ENCODE measurements at places on chromosomes 6 and 20.

GRCh38 chr20:12744037-12744436, 264.7 kb upstream of the SPTLC3 start:
- DNase-seq, result no peak

DNA sequence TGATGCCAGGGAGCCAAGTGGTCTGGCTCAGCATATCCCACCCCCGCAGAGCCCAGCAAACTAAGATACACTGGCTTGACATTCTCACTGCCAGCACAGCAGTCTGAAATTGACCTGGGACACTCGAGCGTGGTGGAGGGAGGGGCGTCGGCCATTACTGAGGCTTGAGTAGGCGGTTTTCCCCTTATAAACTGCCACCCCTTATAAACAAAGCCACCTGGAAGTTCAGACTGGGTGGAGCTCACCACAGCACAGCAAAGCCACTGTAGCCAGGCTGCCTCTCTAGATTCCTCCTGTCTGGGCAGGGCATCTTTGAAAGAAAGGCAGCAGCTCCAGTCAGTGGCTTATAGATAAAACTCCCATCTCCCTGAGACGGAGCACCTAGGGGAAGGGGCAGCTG, 19.4 kb downstream of the TINAG start:
- no peak for DNase-seq

DNA sequence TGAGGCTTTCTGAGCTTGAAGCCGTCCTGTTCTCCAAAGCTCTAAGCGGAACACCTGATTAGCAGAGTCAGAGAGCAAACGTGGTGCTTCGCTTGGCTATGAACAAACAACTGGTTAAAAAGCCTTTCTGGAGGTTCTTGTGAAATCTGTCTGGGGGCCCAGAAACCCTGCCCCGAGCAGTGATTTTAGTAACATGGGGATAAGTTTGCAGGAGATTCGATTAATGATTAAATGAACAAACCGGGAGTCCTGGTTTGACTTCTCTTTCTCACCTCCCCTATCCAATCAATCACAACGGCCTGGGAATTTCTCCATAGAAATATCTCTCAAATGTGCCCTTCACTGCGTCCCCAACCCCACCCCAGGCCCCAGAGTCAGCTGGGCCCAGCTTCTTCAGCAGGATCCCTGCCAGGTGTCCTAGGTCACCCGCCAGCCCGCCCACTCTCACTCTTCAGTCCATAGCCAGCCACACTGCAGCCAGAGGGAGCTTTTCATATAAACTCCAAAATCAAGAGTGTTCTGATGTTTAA, 43.6 kb downstream of the ZDHHC14 start:
- no peak for DNase-seq

- no peak for DNase-seq
Observed at GRCh38 chr6:4287372-4287771, 152.0 kb upstream of the ECI2 start.

GRCh38 chr6:116562019-116562403, 8.5 kb downstream of the CALHM4 start:
- DNase-seq, result no peak

GRCh38 chr6:42971746-42972327, 7.1 kb downstream of the PEX6 start:
- no peak for DNase-seq

DNA sequence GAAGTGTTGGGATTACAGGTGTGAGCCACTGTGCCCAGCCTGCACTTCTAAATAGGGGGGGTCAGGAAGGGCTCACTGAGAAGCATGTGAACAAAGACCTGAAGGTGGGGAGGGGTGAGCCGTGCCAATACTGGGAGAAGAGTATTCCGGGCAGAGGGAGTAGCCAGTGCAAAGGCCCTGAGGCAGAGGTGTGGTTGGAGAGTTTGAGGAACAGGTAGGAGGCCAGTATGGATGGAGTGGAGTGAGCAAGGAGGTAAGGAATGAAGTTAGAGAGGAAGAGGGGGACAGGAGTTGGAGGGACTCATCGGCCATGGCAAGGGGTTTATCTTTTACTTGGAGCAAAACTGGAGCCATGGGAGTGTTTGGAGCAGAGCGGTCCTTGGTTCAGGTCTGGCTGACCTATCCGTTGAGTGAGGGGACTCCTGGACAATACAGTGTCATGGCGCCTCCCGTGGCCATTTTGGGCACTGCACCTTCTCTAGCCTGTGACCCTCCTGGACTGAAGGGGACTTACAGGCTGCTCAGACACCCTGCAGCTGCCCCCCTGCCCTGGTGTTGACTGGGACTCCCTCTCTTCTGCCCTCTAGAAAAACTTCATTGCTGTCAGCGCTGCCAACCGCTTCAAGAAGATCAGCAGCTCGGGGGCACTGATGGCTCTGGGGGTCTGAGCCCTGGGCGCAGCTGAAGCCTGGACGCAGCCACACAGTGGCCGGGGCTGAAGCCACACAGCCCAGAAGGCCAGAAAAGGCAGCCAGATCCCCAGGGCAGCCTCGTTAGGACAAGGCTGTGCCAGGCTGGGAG, 12.1 kb downstream of the FOXS1 start:
- peak; percentile 41 for DNase-seq

DNA sequence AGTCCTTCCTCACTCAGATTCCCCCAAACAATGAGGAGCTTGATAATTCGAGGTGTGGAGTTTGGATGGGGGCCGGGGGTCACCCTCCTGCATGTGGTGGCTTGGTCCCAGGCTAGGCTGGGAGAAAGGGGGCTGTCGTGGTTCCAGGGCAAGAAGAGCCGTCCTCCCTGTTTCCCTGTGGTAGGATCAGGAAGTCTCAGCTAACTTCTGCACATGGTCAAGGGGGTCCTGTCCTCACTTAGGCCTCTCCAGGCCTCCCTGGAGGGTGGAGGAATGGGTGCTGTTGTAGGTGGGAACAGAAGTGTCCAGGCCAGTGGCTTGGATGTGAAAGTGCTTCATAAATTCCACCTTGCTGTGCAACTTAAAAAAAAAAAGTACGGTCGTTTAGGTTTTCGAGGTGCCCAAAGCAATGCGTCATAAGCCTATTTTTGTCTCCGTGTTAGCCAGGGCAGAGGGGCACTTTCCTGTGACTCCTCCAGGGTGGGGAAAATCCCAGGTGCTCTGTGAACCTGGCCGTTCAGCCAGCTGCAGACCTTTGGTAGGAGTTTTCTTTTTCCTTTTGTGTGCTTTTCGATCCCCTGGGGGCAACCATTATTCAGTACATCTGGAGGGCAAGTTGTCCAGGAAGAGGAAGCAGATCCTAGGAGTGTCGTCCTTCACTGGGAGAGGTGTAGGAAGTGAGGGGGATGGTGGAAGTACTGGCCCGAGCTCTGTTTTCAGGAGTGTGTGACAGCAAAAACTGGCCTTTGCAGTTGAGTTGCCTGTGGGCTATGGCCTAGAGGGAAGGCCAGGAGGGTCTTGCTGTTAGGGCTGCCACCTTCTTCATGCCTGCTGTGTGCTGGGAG, 9.6 kb downstream of the IGF2R start:
- peak; percentile 18 for DNase-seq

GRCh38 chr6:69232911-69233448, 563.8 kb downstream of the LMBRD1 start:
- DNase-seq, result no peak

GRCh38 chr20:22617160-22617559, 32.8 kb upstream of the FOXA2 start:
- no peak for DNase-seq

DNA sequence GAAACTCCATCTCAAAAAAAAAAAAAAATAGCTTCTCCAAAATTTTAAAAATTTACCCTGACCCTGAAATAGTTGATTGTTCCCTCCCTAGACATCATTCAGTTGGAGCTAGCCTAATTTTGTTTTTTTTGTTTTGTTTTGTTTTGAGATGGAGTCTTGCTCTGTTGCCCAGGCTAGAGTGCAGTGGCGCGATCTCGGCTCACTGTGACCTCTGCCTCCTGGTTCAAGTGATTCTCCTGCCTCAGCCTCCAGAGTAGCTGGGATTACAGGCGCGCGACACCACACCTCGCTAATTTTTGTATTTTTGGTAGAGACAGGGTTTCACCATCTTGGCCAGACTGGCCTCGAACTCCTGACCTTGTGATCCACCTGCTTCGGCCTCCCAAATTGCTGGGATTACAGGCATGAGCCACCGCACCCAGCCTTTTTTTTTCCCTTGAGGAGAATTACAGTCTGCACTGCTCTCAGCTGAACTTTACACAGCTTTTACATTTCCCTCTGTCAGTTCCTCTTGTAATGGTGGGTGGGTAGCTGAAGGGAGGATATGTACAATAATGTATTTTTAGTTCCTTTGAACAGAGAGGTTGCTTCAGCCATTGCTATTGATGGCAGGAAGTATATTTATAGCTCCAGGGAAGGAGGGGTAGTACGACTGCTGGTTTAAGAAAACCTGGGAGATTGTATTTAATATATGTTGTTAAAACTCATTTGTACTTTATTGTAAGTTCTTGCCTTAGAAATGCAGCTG, 27.7 kb downstream of the PTPRA start:
- DNase-seq, result no peak

DNA sequence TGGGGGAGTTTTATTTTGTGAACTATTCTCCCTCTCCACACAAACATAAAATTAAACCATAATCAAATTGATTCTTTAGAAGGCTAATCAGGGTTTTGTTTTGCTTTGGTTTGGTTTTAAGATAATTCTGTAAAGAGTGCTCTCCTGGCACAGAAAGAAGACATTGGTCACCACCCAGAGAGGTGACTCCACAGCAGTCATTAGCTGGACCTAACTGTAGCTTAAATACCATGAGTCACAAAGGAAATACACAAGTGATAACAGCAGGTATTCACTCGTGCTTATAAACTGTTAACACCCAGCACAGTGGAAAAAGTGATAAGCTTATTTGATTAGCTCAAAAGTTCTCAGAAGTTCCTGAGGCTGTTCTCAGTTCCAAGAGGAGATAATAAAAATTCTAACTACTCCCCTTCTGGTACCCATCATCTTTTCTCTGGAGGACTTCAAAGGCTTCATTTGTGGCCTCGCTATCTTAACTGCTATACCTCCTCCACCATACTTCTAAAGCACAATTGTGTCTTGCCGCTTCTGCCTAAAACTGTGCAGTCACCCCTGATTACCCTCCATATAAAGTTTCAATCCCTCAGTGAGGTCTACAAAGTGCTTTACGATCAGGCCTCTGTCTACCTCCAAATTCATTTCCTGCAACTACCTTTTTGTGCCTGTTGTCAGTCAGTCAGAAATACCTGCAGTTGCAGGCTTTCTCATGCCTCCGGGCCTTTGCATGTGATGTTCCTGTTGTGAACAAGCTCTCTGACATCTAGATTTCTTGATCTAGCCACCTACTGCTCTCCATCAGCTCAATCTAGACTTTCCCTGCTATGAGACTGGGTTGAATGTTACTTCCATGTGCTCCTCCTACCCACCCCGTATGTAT, 201.1 kb downstream of the SAMD5 start:
- no peak for DNase-seq

DNA sequence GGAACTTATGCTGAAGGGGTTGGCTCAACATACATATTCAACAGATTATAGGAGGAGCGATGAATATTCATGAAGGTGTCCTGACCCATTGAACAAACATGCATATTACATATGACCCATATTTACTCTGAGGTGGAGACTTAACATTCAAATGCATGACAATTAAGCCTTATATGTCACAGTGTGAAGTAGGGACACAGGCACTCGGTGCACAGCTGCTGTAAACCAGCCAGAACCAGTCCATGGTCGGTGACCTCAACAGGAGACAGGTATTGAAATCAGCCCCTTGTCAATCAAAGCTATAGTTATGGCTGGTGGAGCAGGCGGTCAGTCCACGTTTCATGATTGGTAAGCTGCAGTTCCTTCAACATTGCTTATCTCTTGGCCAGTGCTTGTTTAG, 347.3 kb downstream of the THBS2 start:
- no peak for DNase-seq

DNA sequence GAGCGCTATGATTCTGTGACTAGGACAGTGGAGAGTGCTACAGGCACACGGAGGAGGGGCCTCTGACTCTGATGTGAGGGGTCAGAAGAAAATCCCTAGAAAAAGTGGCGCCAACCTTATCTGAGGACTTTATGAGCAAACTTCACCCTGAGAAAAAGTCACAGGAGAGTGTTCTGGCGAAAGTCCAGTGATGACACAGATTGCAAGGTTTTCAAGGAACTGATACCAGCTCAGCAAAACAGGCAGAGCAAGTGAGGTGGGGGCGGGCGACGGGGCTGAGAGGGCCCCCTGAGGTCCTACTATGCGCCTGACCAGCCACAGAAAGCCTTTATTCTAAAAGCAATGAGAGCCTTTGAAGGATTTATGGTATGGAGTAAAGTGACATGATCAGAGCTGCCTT, 73.3 kb downstream of the SLC22A23 start:
- no peak for DNase-seq

DNA sequence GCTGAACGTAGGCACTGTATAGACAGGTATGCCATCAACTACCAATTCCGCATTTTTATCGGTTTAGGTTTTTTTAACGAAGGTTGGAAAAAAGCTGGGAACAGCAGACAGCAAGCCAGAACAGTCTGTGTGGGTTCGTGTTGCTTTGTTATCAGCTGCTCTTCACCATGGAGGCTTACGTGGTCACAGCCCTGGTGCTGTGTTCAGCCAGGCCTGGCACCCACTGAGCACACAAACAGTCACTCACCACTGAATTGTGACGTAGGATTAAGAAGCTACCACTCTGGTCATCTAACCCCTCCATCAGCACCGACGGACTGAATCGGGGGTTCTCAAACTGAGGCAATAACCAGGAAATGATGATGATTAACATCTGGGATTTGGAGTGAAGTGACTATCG, 13.2 kb downstream of the FAM210B start:
- DNase-seq, result no peak

GRCh38 chr20:20303320-20303719, 64.6 kb upstream of the INSM1 start:
- no peak for DNase-seq

DNA sequence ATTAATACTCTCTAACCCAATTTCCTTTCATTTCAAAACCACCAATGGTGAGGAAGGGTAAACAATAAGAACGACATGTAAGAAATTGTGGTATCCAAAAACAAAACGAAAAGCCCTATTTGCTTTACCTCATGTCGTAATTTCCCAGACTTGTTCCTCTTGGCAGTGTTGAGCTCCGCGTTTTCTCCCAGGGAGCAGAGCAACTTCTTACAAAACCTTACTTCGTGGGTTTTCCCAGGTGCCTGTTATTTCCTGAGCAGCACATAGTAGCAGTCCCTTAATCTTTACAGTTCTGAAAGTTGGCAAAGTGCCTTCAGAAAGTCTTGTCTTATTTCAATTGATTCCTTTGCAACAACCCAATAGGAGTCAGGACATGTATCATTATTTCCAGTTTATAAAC, 207.9 kb upstream of the MARCKS start:
- no peak for DNase-seq

GRCh38 chr6:28334286-28335039, 1.5 kb downstream of the ZSCAN31 start:
- DNase-seq, result no peak

GRCh38 chr6:85191656-85192055, 258.2 kb upstream of the NT5E start:
- DNase-seq, result no peak

GRCh38 chr20:57030611-57031600, 235.5 kb downstream of the BMP7 start:
- DNase-seq, result no peak

GRCh38 chr6:44504301-44504791, 116.8 kb downstream of the CDC5L start:
- no peak for DNase-seq

Data from T-helper 2 cell (primary cell).